Right renal pelvis (tissue), 4 donors: ENCODE measurements at places on chromosomes 16 and 17. TPM values are rescaled to one million over a fixed set of nuclear protein-coding genes. Genes with fewer than 3 reads are reported as not detected.
A peak's percentile ranks its signal among the peaks of the same experiment; 100 is the strongest.

BORCS6 gene
- polyA plus RNA-seq: 4.5 TPM

SLC35G6 gene
- polyA plus RNA-seq: not detected

KRT36 gene
- polyA plus RNA-seq: not detected

CES5A gene
- not detected for polyA plus RNA-seq

GP1BA gene
- 2.1 TPM for polyA plus RNA-seq

CYGB gene
- polyA plus RNA-seq: 15.1 TPM

PCGF2 gene
- polyA plus RNA-seq: 87.1 TPM

DNA sequence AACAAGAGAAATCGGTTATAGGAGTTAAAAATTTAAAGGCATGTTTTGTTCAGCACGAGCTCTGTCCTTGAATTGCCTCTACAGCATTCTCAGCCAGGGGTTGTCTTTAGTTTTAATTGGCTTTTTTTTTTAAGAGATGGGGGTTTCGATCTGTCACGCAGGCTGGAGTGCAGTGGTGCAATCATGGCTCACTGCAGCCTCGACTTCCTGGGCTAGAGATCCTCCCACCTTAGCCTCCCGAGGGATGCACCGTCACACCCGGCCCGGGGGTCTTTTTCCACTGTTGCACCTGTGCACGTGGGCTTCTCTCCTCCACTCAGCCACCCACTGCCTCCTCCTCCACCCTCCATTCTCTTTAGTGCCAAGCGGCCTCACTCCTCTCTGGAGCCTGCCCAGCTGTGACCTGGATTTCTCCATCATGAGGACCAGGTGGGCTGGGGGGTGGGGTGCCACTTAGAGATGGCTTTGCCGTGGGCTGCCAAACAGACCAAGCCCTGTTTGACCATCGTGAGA, 106.8 kb upstream of the SEC14L1 start:
- DNase-seq: no peak

- no peak for DNase-seq
Observed at GRCh38 chr16:16127469-16128116, 95.7 kb downstream of the ABCC6 start.

DNA sequence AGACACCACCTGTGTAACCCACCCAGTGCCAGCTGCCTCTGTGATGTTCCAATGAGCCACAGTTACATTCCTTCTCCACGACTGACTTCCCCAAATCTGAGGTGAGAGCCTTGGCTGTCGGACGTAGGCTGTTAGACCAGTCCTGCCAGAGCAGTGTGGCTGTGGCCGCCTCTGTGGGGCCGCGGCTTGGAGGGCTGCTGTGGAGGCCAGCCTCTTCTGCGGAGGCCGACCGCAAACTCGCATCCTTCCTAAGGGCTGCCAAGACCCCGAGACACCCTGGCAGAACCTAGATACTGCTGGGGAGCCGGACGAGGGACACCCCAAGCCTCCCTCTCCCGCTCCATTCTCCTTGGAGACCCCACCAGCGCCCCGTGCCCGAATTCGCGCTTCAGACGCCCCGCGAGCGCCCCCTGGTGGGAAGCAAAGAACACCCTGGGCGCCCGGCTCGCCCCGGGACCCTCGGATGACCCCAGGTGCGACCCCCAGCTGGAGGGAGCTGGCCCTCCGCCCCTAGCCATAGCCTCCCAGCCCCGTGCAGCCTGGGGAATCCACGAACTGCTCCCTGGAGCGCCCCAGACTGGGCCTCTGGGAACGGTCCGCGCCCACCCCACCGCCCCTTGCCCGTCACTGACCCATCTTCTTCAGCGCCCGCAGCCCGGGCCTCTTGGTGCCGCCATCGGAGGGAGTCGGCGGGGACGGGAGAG, 547 bp downstream of the PLCD3 start:
- DNase-seq: no peak

GRCh38 chr17:26773189-26774188, 520.4 kb upstream of the WSB1 start:
- DNase-seq: no peak

DNA sequence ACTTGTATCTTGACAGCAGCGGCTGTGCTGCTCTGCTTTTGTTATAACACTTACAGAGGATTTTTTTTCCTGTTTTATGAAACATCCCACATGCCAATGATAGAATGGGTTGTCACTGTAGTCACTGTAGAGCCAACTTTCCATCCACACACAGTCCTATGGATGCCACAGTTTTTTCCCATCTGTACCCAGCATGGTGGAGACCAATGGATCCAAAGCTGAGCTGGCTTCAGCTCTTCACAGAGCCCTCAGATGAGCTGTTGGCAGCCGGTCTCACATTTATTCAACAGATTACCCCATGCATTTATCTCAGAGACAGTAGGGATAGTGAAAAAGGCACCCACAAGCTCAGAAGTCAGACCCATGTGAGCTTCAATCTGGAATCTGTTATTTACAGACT, 91.4 kb upstream of the CACNG5 start:
- no peak for DNase-seq

- no peak for DNase-seq
Observed at GRCh38 chr17:34771891-34772290, 189.4 kb downstream of the CCT6B start.

- DNase-seq: no peak
Observed at GRCh38 chr17:46809110-46809571, 9.4 kb downstream of the WNT3 start.

GRCh38 chr17:50056217-50056960, 479 bp downstream of the ITGA3 start:
- peak; percentile 41 for DNase-seq

GRCh38 chr16:8053437-8053836, 536.9 kb downstream of the TMEM114 start:
- no peak for DNase-seq

DNA sequence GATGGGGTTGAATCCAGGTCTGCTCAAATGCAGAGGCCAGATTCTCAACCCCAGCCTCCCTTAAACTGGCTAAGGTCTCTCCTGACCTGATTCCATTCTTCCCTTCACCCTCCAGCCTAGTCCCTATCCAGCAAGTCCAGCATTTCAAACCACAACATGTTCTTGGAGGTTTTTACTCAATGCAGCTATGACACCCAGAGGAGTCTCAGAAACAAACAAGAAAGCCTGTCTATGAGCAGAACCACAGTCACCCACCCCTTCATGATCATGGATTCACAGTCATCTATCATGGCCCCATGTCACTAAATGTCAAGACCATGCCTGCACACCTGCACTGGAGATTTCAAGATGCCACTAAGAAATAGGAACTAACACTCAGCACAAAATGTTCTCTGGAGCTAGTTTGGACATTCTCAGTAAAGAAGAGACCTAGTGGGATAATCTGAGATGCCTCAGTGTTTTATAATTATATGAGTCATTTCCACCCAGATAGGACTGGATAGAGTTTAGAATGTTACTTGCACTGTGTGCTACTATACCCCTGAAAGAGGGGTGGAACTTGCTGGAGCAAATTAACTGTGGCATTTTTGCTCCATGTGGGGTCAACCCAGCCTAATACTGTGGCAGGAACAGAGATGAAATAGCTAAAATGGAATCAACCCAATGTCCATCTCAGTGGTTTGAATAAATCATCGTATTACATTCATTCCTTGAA, 9.5 kb upstream of the METTL22 start:
- DNase-seq: no peak

DNA sequence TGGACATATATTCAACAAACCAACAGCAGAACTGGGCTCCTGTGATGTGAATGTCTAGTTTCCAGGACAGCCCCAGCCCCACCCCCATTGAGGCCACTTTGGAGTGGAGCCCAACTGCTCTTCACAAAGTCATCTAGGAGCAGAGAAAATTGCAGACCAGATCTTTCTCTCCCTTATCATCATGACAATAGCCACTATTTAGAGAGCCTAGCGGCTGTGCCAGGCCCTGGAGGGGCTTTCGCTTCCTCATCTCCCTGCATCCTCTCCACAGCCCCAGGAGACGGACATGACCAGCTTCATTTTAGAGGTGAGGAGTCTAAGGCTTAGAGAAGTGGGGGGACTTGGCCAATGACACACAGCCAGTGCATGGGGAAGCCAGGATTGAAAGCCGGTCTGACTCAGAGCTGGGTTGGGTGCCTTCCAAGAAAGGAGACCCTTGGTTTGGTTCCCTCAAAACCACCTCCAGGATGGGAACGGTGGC, 1.4 kb downstream of the PRSS8 start:
- no peak for DNase-seq

- no peak for DNase-seq
Observed at GRCh38 chr17:2190014-2190413, 113.6 kb downstream of the SMG6 start.

- no peak for DNase-seq
Observed at GRCh38 chr17:45346216-45347015, 29.6 kb upstream of the MAP3K14 start.

GRCh38 chr17:44797802-44798201, 32.3 kb downstream of the GJC1 start:
- no peak for DNase-seq

- no peak for DNase-seq
Observed at GRCh38 chr17:60311936-60312335, 80.0 kb downstream of the USP32 start.

GRCh38 chr17:8052256-8053252, 13.7 kb downstream of the ALOX15B start:
- no peak for DNase-seq

- DNase-seq: no peak
Observed at GRCh38 chr16:71229344-71229743, 1.2 kb downstream of the HYDIN start.

DNA sequence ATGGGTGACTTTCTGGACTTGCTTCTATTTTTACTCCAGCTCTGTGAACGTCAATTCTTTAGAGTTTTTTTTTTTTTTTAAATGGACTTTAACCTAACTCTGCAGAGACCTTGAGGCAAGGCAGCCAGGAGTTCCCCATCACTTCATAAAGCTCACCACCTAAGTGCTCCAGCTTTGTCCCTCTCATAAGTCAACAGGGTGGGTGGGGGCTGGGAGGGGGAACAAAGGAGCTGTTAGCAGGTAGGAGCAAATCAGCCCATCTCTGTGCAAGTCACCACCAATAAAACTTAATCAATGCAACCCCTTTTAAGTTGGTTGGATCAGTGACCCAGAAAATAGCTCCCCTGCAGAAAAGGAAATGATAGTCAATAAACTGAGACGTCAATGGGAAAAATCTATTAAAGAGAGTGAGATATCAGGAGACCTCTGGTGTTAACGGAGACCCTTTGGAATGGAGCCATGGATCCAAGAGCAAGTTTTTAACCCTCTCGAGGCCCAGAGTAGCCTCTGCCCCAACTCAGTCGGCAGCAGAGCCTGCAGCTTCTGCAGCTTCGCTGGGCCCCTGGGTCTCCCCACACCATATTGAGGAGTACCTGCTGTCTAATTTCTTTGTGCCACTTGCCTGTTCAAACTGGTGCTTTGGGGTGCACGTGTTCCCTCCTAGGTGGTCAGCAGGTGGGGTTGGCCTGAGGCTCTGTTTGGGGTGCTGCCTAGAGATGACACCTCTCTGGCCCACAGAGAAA, 27.6 kb upstream of the ETV4 start:
- no peak for DNase-seq

DNA sequence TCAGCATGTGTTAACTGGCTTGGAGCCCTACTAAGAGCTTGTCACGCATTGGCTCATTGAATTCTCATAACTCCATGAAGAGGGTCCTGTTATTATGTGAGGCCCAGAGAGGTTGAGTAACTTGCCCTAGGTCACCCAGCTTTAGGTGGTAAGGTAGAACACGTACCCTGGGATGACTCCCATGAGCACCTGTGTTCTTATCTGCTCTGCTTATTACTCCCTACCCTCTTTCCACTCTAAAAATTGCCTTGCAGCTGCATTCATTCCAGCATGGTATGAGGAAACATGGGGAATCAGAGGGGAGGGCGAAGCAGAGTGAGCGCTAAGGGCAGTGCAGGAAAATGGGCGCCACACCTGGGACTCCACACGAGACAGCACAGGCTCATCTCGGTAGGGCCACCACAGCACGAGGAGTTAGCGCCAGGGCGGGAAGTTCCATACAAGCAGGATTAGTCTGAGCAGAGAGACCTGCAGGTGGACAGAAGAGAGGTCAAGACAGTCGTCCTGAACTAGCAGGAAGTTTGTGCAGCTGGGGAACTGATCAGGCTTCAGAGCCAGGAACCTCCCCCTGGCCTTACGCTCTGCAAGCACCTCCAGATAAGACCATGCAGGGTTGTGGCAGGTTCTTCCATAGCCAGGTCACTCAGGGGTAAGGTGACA, 10.1 kb downstream of the COPZ2 start:
- DNase-seq: no peak

DNA sequence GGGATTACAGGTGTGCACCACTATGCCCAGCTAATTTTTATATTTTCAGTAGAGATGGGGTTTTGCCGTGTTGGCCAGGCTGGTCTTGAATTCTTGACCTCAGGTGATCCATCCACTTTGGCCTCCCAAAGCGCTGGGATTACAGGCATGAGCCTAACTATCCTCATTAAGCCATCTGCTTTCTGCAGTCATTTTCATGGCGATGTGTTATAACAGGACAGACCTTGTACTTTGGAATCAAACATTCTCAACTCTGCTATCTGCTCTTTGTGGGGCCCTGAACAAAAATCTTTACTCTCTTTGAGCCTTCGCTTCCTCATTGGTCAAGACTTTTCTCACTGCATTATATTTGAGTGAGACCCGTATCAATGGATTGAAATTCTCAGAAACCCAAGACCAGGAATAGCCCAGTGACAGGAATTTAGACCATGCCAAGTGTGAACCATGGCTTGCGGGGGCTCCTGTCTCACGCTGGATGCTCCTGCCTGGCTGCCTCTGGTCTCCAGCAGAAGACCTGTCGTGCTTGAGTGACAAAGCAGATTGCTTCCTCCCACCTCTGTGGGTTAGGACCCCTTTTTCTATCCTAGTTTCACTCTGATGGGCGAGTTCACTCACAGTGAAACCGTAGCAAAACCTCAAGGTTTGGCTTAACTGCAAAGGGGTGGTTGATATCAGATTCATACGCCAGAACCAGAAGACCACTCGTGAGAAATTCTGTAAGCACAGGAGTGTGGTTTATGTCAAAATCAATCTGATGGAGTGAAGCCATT, 519.1 kb downstream of the MAF start:
- DNase-seq: no peak

GRCh38 chr17:37662353-37662752, 19.1 kb upstream of the DDX52 start:
- DNase-seq: no peak

DNA sequence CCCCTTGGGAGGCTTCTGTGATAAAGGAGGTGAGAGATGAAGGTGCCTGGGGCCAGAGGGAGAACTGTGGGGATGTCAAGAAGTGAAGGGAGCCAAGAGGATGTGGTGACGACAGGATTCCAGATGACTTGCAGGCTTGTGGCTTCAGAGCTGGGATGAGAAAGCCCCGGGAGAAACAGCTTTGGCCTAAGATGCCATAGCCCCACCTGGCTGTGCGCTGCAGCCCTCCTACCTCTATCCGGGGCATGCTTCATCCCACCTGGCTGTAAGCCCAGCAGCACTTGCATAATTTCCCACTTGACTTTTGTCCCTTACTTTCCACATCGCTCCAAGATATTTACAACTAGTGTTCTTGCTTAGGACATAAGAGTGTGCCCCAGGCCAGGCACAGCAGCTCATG, 29.3 kb downstream of the GINS3 start:
- no peak for DNase-seq
